ENCODE measurements at places on chromosomes 16 and 17.
A peak's percentile ranks its signal among the peaks of the same experiment; 100 is the strongest.

DNA sequence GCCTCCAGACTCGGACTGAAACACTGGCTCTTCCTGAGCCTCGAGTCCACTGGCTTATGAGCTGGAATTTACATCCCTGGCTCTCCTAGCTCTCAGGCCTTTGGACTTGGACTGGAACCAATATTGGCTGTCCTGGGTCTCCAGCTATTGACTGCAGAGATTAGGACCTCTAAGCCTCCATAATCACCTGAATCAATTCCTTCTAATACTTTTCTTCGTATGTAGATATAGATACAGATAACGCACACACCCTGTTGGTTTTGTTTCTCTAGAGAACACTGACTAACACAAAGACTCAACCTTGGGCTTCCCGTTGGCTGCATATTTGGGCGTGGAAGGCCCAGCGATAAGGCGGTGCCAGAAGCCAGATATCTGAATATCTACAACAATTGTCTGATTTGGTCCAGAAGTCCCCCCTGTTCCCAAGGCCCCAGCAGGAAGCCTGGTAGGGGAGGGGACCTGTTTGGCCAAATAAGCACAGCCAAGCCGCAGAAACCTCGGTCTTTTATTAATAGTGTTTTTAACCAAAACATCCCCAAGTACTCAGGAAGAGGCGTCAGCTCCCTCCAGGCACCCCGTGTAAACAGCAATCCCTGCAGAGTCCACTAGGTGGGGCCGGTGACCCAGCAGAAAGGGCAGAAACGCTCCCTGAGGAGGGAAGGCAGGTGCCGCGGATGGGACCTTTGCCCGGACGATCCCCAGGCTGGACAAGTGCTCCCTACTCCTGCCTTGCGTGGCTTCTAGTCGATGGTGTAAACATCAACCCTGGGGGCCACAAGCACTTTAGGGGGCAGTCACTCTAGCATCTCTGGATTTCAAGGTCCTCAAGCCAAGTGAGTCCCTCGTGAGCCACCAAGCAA, 57.0 kb downstream of the ABR start:
- peak; percentile 79 for DNase-seq

DNA sequence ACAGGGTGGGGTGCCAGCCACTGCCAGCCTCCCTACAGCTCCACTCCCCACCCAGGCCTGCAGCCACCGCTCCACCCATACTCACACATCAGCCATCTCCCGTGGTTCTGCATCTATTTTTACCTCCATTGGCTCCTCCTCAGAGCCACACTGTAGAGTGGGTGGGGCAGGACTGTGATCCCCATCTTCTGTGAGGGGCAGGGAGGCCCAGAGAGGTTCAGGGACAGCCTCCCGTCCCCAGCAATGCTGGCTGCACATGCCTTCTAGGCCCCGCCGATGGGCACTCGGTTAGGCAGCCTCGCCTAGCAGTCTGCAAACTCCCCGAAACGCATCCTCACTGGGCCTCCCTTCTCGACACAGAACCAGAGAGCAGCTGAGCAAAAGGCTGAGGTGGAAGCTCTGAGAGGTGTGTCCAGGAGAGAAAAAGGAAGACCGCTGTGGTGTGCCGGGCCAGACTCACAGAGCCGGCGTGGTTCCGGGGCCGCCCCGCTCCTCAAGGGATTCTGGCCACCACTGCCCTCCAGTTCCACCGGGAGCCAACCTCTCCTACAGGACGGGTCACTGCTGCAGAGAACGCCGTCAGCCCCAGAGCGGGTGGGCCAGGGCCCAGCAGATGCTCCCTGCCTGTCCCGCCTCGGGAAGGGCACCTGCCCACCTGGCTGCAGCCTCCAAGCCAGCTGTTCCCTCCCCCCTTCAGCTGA, 71.9 kb downstream of the ABR start:
- DNase-seq: no peak

- DNase-seq: no peak
Measured at GRCh38 chr16:50102051-50102746, 36.4 kb downstream of the HEATR3 start.

GRCh38 chr16:11152677-11153331, 103.2 kb downstream of the SOCS1 start:
- DNase-seq: no peak

GRCh38 chr17:75764711-75765421, at the start of gene GALK1:
GALK1 (minus strand) TSS chr17:75765192; CDS start chr17:75765136, 56 bp downstream.
- DNase-seq: peak; percentile 69

GRCh38 chr16:82384949-82385348, 214.9 kb upstream of the MPHOSPH6 start:
- peak; percentile 47 for DNase-seq

GRCh38 chr16:6122401-6122800, 1024.8 kb upstream of the EEF2KMT start:
- DNase-seq: no peak

GRCh38 chr17:40086150-40087044, 14.0 kb downstream of the NR1D1 start:
- no peak for DNase-seq

- peak; percentile 27 for DNase-seq
Measured at GRCh38 chr17:35239823-35240222, 3.0 kb upstream of the SLFN5 start.

DNA sequence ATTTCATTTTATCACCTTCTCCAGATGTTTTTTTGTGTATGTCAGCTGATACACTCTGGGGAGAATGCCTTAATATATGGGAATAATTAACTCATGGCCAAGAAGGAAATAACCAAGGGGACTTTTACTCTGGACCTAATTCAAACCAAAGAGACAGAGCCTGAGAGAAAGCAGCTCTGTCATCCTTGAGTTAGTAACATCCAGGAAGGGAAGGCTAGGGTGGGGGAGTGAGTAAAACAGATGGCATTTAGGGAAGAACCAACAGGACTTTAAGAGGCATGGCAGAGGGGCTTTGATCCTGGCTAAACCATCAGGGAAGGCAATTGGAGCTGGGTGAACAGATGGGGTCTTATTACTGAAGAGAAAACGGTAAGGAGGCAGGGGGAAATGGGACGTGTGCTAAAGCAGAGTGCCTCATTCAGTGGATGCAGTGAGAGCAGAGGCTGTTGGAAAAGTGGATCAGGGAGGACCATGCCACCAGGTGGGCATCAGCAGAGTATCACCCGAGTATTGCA, 2.5 kb upstream of the SMPD3 start:
- no peak for DNase-seq

DNA sequence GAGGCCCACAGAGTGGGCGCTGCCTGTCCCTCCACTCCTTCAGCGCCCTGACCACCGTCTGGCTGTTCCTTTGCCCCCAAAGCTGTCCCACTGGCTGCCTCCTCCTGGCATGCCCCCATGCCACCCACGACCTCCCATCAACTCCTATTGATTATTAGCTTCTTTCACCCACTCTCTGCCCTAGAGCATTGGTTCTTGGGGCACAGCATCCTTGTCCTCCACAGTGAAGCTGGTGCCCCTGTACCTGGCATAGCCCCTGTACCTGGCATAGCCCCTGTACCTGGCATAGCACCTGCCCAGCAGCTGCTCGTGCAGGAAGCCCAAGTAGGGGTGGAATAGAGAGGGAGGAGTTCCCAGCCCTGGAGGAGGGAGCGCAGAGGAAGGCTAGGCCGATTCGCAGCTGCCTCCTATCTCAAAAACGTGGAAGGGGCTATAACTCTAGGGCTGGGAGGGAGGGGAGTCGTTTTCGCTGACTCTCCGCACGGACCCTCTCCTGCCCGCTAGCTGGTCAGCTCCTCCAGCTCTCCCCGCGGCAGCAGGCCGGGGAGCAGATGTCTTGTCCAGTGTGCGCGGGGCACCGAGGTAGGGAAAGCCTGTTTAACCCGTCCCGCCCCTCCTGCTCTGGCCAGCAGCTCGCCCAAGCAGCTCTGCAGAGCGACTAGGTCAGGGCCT, 5.7 kb upstream of the ACTG1 start:
- no peak for DNase-seq

GRCh38 chr17:81859906-81860755, at the start of gene P4HB:
P4HB (minus strand) TSS chr17:81860535; CDS start chr17:81860471, 64 bp downstream.
- no peak for DNase-seq

All from lung (tissue), 17 donors.